ENCODE measurements at places on chromosomes 12 and 14. TPM values are rescaled to one million over a fixed set of nuclear protein-coding genes. Genes with fewer than 3 reads are reported as not detected.

- H3K36me3 ChIP-seq, result no peaks in the 10 kb centered on the region
- no peak overlapping the region for H3K27ac ChIP-seq
- no peaks in the 10 kb centered on the region for H3K4me1 ChIP-seq
- no peak overlapping the region for H3K4me3 ChIP-seq
- H3K27me3 ChIP-seq, result peaks cover 8% of the 10 kb centered on the region
These were observed 96.2 kb downstream of the FIGNL2 start for GRCh38 chr12:51752234-51752889.

- H3K27me3 ChIP-seq, result no peaks in the 10 kb centered on the region
- no peak overlapping the region for H3K4me3 ChIP-seq
- H3K4me1 ChIP-seq, result no peaks in the 10 kb centered on the region
- no peak overlapping the region for H3K27ac ChIP-seq
- no peaks in the 10 kb centered on the region for H3K36me3 ChIP-seq
These were observed 89.8 kb downstream of the NTF3 start for GRCh38 chr12:5521456-5522325.

DNA sequence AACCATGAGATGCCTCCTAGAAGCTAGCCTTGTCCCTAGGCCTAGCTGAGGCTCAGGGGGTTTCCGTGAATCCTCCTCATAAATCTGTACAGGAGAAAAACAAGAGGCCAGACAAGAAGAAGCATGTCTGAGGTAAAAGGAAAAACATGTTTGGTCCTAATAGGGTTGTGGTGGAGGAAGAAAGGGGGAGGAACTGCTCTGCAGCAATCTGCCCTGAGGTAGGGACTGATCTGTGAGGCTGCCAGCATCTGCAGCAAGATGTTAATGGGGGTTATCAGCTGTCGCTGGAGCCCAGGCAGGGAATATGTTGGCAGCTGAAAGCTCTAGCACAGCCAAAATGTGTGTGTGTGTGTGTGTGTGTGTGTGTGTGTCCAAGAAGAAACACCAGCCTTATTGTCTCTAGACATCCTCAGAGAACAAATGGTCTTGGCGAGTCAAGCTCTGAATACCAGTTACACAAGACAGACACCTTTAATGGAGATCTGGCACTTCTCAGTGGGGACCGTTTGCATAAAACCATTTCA, 218.5 kb downstream of the NUAK1 start:
- no peaks in the 10 kb centered on the region for H3K36me3 ChIP-seq
- H3K4me1 ChIP-seq, result no peaks in the 10 kb centered on the region
- H3K27ac ChIP-seq, result no peak overlapping the region
- no peak overlapping the region for H3K4me3 ChIP-seq
- DNase-seq, result no peak
- H3K27me3 ChIP-seq, result peaks cover 2% of the 10 kb centered on the region

- peaks cover 8% of the 10 kb centered on the region for H3K4me1 ChIP-seq
- H3K4me3 ChIP-seq, result no peak overlapping the region
- peaks cover 89% of the 10 kb centered on the region for H3K36me3 ChIP-seq
- no peak for DNase-seq
These were observed 58.5 kb downstream of the NIN start for GRCh38 chr14:50772412-50772811.

DNA sequence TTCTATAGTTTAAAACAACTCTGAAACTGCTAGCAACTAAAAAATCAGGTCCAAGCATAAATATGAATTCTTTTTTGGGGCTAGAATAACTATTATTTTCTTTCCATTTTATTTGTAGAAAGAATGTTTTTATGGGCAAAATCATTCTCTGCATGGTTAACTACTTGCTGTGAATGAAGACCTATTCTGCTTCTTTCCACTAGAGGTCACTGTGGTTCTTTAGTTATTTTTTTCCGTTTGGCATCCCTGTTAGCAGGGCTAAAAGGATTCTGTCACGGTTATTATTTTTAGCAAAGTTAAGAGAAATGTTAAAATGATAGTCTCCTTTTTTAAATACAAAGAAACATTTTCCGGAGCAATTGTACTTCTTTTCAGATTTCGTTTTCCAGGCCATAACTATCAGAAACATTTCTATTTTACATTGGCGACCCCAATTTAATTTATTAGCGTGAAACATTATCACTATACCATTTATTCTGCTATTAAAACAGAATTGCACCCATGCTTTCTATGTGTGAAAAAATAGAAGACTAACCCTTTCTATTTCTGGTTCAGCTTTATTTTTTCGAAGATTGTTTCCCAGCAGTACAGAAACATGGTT, 404.8 kb downstream of the ATP23 start:
- peaks cover 4% of the 10 kb centered on the region for H3K27me3 ChIP-seq
- no peak overlapping the region for H3K27ac ChIP-seq

PPP2R5E gene
- total RNA-seq, result 44.8 TPM

DNA sequence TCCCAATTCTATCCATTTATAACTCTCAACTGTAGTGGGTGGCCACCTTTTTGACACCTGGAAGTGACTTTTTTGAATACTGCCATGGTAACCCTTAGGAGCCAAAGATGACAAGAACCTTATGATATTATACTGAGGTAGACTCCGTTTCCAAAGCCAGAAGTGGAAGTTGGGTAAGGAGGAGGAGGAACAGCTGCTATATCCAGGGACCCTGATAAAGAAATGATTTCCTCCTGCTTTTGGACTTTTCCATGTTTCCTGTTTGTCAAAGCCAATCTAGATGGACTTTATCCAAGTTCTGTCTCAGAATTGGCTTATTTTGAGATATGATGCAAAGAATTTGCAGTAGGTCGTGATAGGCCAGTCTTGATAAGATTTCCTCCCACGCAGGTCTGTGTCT, 14.3 kb downstream of the TRIM9 start:
- H3K27ac ChIP-seq, result no peak overlapping the region
- peaks cover 10% of the 10 kb centered on the region for H3K27me3 ChIP-seq
- no peaks in the 10 kb centered on the region for H3K36me3 ChIP-seq
- DNase-seq, result no peak
- H3K4me1 ChIP-seq, result no peaks in the 10 kb centered on the region
- H3K4me3 ChIP-seq, result no peak overlapping the region

All from activated B cell treated with CpG ODN at 0.5 μM for 24 hours (primary cell).